SK-N-SH (cell line): ENCODE measurements at places on chromosomes 5 and 9.
A peak's percentile ranks its signal among the peaks of the same experiment; 100 is the strongest.

DNA sequence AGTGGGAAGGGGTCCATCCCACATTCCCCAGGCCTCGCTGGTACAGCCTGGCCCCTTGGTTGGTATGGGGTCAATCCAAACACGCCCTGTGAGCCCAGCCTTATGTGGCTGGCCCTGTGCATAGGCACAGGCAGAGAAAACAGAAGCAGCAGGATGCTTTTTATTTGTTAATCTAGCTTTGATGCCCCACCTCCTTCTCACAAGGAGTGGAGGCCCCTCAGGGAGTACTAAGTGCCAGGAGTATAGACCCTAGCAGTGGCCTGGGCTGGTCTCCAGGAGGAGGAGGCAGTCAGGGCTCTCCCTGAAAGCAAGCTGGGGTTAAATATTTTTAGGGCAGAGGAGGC lies 14.6 kb upstream of the TCF7 start:
- DNase-seq: no peak

GRCh38 chr5:8060953-8061429 lies 192.0 kb downstream of the MTRR start:
- DNase-seq: no peak

GRCh38 chr9:102405218-102405867 lies 589.8 kb upstream of the CYLC2 start:
- no peak for DNase-seq

GRCh38 chr9:113215132-113215531 lies 5.9 kb downstream of the FKBP15 start:
- DNase-seq: no peak

DNA sequence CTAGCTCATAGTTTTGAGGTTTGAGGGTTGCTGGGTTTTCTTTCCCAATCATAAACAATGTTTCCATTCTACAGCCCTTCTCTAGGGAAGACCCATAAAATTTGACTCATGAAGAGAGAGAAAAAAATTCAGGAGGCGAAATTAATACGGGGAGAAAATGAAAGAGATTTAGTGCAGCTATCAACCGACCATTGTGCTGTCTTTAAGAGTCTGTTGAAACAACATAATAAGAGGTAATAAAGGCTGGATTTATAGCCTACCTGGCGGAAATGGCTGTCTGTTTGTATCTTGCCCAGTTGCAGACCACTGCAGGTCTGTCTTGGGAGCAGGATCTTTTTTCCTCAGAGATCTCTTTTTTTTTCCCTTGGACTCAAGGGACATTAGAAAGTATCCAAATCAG lies 66.9 kb downstream of the TLR4 start:
- DNase-seq: no peak

DNA sequence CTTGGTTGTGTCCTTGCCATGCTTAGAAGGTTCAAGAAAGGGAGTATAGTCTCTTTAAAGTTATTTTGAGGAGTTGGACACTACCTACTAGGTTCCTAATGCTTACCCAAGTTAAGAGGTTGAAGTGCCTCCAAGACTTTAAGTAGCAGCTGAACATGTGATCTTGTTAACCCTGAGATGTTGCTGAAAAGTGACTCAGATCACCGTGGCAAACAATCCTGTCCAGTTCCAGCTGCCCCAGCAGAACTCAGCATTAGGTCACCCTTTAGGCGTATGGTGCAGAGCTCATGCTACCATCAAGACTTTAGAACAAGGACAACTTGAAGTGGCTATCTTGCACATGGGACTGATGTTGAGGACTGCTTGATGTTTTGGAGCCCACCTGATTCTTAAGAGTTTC lies 22.5 kb downstream of the ZNF462 start:
- no peak for DNase-seq

GRCh38 chr9:126538550-126538949 lies 75.2 kb upstream of the LMX1B start:
- DNase-seq: no peak

DNA sequence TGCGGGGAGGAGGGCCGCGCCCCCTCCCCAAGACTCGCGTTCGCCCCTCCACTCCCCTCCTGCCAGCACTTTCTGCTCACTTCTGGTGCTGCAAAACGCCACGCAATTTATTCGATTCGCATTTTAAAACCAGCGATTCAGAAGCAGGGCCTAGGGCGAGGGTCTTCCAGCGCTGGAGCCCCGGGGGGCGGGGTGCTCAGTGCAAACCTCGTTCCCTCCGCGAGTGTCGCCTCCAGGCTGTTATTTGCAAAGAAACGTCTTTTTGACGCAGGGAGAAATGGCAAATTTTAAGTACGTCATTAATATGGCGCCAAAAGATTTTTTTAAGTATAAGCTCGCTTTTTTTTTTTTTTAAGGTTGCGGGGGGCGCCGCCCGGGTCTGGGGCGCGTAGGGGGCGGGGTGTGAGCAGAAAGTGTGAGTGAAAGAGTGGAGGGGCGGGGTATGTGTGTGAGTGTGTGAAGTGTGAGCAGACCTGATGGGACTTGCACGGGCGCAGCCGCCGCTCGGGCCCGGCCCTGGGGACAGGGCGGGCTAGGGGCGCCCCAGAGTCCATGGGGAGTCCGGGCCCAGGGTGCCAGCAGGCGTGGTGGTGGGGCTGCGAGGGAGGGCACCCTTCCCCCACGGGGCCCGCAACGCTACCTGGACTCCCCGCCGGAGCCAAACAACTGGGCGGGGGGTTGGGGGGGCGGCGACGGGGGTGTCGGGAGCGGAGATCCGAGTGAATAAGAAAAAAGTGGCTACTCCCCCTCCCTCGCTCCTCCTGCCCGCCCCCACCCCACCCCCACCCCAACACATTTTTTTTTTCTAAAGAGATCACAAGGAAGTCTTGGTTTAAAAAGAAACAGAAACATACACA lies at the start of gene JADE2:
Gene JADE2, plus strand, starts transcription at position 845 of the 857 bp plus-strand sequence. CDS start 10,188 bp downstream, outside the sequence.
- peak; percentile 86 for DNase-seq

DNA sequence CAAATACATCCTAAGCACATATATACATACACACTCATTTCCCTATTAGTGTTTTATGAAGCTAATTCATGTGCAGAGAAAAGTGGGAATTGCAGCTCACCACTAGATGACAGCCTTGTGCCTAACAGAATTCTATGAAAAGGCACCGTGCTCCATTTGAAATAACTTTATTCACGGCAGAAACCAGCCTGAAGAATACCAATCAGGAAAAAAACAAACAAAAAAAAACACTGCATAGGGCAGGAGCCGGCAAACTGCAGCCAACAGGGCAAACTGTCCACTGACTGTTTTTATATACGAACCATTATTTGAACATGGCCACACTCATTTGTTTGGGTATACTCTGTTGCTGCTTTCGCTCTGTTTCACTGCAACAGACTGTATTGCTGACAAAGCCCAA lies 33.6 kb downstream of the ERMP1 start:
- DNase-seq: peak; percentile 38

DNA sequence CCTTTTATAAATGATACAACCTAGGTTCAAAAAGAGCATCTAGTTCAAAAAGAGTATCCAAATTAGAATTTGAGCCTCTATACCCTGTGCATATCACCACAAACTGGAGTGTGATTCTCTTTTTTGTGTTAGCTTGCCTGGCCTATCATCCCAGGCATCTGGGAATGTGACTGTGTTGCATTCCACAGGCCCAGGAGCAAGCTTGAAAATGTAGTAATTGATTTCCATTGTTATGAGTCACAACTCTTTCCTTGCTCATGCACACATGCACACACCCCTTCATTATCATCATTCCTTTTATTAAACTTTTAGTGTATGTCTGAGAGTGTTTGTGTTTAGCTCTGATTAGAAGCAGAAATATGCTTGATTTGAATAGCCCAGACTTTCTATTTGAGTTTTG lies 75.2 kb downstream of the FCHO2 start:
- DNase-seq: peak; percentile 9

- DNase-seq: no peak
These were observed 140.9 kb downstream of the SYK start for GRCh38 chr9:90942555-90942954.

GRCh38 chr9:132443951-132444607 lies 34.1 kb downstream of the CFAP77 start:
- peak; percentile 65 for DNase-seq

GRCh38 chr9:1053986-1054425 lies 3.8 kb downstream of the DMRT2 start:
- no peak for DNase-seq

GRCh38 chr9:110537841-110538646 lies 41.5 kb downstream of the SVEP1 start:
- no peak for DNase-seq

DNA sequence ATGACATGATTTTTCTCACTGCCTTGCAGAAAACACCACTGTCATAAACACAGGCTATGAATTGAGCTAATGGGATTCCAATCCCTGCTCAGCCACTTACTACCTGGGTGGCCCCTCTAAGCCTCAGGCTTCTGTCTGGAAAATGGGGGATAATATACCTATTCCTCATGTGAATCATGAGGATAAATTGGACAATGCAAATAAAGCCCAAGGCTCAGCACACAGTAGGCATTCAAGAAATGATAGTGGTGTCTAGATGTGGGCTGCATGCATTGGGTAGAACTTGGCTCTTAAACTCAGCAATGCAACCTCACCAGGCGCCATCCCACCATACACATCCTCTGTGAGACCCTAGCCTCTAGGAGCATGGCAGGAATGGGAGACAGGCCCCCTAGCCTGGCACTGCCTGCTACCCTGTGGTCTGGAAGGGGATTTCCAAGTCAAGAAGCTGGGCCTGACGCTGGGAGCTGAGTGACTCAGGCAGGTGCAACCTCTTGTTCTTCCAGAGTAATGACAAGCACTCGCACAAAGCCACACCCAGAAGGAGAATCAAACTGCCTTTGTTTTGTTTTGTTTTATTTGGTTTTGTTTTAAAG lies 2.3 kb upstream of the TNIP1 start:
- DNase-seq: no peak

DNA sequence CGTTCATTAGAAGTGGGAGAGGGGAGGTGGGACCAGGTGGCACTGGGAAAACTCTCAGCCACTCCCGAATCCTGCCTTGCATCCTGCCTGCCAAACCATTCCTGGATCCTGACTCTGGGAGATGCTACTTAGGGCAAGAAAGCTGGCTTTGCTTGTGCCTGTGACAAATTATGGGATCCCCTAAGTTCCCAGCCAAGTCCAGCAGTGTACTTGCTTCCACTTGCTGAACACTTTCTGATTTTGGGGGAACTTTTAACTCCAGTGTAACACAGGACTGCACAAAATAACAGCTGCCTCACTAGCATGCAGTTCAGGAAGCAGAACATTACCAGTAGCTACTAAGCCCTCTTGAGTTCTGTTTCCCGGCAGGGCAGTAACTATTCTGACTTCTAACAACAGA lies 12.5 kb upstream of the NKX2-5 start:
- DNase-seq: no peak

- no peak for DNase-seq
These were observed 30.5 kb downstream of the GRIA1 start for GRCh38 chr5:153520952-153521351.

GRCh38 chr5:138664276-138664943 lies 88.8 kb upstream of the CTNNA1 start:
- DNase-seq: no peak

DNA sequence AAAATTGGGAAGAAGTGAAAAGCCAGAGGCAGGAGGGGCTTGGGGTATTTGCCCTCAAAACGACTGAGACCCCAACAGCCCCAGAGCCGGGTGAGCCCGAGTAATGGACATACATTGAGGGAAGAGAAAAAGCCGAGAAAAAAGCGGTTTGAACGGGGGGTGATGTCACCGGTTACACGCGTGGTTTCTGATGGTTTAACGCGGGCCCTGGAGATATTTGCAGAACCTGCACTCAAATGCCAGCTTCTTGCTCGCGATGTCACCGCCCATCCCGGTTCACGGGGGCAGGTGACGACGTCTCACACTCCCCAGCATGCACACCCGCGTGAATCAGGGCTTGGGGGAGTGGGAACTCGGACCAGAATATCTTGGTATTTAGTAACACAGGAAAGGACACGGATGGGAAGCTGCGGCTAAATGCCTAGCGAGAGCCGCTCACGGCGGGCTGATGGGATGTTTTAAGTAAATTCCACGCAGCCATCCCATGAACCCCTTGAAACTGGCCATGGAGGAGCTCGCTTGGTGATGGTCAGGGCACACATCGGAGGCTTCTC lies 102.0 kb upstream of the RAPGEF1 start:
- no peak for DNase-seq

DNA sequence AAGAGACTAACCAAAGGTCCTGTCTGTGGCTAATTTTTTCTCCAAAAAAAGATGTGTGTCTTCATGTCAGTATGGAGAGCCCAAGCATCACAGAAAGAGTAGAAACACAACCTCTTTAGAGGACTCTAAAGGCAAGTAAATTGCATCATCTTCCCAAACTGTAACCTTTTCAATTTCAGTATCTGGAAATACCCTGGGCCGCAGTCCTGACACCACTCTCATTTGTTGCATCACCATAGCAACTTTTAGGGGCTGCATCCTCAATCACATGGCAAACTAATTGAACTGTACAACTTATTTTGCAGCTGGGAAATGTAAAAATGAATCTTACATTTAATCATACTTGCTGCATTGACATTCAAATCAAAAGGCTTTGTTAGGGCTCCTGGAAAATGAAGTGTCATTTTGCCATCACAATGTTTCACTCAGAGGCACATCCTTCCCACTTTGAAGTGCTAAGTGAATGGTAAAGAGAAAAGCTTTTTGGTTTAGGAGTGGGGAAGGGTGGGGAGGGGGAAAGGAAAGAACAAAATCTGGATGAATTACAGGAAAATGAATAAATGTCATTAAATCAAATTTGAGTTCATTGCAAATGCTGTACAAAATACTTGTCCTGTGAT lies 60.6 kb upstream of the GRIA1 start:
- DNase-seq: no peak

DNA sequence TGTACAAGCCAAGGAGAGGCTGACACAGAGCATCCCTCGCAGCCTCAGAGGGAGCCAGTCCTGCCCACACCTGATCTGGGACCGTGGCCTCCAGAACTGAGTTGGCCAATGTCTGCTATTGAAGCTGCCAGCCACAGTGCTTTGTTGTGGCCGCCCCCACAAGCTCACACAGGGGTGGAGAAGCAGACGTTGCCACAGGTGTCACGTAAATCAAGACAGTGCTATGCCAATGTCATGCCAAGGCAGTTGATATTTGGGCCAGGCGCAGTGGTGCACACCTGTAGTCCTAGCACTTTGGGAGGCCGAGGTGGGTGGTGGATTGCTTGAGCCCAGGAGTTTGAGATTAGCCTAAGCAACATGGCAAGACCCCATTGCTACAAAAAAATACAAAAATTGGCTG lies 17.3 kb upstream of the TERT start:
- DNase-seq: no peak

DNA sequence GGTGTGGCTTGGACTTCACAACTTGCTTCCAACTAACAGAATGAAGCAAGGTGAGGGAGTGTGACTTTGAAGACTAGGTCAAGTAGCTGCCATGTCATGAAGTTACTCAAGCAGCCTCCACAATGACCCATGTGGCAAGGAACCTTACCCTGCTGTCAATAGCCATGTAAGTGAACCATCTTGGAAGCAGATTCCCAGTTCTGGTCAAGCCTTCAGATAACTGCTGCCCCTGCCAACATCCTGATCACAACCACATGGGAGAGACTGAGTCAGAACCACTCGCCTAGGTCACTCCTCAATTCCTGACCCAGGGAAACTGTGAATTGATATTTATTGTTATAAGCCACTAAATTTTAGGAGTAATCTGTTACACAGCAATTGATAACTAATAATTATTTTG lies 10.9 kb downstream of the ZCCHC10 start:
- DNase-seq: no peak

- DNase-seq: no peak
These were observed 3.3 kb downstream of the DNM1 start for GRCh38 chr9:128206484-128206883.

- DNase-seq: no peak
These were observed 386.7 kb downstream of the NTRK2 start for GRCh38 chr9:85056203-85056572.
